ENCODE measurements at places on chromosomes 16 and 17.

GRCh38 chr16:82231008-82231787, 61.2 kb upstream of the MPHOSPH6 start:
- DNase-seq: no peak

GRCh38 chr16:11698271-11698689, 30.0 kb downstream of the SNN start:
- DNase-seq: no peak

DNA sequence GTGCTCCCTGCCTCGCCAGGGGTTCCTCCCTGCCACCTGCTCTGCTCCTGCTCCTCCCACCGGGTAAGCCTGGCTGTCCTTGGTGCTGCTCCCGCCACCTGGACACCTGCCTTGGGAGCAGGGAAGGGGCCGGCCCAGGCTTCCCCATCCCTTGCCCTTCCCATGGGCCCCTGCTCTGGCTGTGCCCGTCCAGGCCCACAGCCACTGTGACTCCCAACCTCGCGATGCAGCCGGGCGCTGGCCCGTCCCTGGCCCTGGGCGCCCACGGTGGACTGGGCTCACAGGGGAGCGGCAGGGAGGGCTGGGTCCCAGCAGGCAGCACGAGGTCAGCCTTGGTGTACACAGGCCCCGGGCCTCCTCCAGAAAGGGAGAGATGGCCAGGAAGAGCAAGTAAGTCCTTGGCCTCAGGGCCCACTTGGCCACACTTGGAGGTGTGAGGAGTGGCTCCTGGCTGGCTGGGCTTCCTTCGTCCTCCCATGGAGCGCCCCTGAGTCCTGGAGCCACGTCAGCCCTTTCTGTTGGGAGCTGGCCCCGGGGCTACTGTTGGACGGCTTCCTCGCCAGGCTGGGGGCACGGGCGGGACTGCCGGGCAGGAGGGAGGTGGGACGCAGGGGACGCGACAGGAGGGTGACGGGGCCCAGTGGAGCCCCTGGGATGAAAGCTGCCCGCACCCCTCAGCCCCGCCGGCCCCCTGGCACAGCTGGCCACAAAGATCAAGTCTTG, 15.3 kb downstream of the ENGASE start:
- DNase-seq: no peak

- no peak for DNase-seq
Measured at GRCh38 chr16:74603848-74604247, 3.1 kb downstream of the GLG1 start.

DNA sequence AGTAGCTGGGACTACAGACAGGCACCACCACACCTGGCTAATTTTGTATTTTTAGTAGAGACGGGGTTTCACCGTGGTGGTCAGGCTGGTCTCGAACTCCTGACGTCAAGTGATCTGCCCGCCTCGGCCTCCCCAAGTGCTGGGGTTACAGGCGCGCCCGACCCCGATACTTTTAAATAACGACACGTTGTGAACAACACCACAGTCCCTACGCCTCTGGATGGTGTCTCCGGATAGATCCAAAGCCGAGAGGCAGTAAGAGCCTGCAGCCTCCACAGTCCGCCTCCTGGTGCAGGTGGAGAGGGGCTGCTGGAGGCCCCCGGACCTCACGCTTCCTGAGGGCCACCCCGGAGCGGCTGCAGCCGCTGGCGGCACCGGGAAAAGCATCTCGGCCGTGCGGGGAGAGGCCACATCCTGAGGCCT, 741 bp upstream of the TLCD3A start:
- DNase-seq: no peak

- no peak for DNase-seq
Measured at GRCh38 chr16:57672416-57672815, 4.3 kb downstream of the ADGRG3 start.

- DNase-seq: peak; percentile 31
Measured at GRCh38 chr17:4074831-4075495, 67.9 kb downstream of the ZZEF1 start.

DNA sequence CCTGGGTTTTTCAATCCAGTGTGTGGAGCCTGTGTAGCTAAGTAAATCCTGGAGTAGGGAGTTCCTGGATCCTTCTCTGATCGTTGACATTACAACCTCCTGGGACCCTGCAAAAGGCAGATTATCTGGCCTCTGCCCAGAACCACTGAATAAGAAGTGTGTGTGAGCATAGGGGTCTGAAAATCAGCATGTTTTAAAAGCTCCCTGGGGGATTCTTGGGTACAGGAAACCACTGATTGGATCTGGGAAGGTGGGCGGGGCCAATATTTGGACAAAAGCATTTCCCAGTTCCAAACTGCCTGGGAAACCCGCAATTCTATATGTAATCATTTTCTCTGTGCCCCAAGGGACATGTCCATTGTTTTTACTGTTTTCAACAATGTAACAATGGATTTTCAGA, 27.2 kb upstream of the BEAN1 start:
- no peak for DNase-seq

- DNase-seq: no peak
Measured at GRCh38 chr17:76134911-76135809, 5.9 kb downstream of the FOXJ1 start.

DNA sequence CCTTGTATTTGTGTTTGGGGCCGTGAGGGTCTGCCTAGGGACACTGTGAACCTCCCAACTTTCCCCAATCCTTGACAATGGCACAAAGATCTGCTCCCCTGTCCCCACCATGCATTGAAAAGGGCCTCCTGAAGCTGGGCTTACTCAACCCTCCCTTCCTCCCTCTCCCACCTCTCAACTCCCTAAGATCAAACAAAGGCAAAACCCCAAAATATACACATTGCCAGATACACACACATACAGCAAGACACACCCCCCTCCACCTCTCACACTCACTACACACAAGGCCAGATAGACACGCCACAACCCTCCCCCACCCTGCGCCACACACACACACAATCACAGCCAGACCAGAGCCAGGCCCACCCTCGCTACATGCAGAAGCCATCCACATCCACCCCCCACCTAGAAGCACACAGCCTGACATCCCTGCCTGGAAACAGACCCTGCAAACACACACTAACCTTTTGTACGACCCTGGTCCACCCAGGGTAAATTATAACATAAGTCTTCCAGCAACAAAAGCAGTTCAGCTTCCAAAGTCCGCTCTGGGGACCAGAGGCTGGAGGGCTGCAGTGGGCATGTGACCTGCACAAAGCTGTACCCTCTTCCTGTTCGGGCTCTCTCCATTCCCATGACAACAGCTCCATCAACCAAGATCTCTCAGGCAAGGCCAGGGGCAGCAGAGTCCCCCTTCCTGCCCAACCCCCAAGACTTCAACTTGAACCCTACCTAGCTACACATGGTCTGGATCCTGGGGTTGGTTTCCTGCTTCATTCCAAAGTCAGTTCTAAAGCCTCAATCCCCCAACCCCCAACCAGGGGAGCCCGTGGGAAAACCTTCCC, 1.9 kb downstream of the PCGF2 start:
- DNase-seq: no peak

- no peak for DNase-seq
Measured at GRCh38 chr16:4544473-4544872, 5.9 kb upstream of the CDIP1 start.
